ENCODE measurements at places on chromosomes 3 and 15.
A peak's percentile ranks its signal among the peaks of the same experiment; 100 is the strongest.

DNA sequence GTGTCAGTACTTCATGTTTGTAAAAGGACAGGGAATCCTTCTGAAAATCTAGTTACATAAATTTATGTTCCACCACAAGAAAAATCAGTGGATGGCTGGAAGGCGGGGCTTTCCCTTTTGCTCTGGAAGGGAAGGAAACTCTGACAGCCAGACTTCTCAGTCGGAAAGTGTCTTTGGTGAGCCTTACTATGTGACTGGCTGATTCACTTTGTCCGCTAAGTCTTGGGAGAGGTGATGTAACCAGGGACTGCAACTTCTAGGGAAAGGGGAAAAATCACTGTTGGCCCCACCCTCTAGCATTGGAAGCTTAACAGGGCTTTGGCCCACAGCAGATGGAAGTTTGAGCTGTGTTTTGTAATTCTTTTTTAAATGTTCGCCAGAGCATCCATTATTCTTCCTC lies 281.4 kb upstream of the CTDSPL start:
- peak; percentile 86 for DNase-seq

DNA sequence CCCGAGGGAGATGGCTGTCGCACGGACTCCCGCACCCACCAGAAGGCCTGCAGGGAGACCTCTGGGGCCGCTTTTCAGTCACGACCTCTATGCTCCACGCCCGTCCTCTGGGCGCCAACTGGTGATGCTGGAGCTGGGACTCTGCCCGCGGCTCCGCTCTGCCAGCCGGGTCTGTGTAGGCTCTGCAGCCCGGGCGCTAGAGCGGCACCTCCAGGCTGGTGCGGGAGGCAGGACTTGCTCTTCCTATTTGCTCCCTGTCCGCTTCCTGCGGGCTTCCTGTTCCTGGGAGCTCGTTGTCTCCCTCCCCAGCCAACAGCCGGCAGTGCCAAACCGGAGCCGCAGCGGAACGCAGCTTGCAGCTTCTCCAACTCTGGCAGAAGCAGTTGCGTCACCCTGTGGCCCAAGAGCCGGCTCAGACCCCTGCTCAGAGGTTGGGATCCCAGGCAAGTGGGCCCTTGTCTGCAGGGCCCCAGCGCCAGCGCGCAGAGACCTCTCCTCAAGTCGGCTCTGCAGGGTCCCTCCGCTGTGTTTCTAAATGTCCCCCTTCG lies 285.9 kb downstream of the XXYLT1 start:
- DNase-seq, result peak; percentile 89

DNA sequence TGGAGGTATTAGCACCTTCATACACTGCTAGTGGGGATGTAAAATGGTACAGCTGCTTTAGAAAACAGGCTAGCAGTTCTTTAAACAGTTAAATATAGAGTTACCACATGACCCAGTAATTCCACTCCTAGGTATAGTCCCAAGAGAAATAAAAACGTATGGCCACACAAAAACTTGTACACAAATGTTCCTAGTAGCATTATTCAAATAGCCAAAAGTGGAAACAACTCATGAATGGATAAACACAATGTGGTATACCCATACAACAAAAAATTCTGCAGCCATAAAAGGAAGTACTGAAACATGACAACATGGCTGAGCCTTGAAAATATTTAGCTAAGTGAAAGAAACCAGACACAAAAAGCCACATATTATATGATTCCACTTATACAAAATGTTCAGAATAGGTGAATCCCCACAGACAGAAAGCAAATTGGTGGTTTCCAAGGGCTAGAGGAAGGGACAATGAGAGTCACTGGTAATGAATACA lies 40.8 kb upstream of the KLF13 start:
- DNase-seq, result no peak

- no peak for DNase-seq
Measured at GRCh38 chr3:162738784-162739183, 1242.2 kb downstream of the OTOL1 start.

- DNase-seq, result no peak
Measured at GRCh38 chr3:67624687-67625086, 29.7 kb downstream of the SUCLG2 start.

DNA sequence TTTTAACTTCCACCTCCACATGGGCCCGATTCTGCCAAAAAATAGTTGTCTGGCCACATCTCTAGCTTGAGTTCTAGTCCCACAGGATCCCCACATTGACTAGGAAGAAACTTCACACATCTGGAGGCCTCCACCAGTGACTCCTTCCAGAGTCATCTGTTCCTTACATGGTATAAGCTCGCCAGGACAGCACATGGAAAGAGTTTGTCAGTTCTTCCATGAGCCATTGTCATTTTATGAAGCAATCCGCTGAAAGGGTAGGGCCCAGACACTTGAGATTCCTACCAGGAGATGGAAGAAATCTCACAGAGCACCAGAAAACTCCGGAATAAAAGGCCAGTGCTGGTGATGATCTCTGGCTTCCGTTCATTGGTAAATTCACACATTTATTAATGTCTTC lies 350.5 kb upstream of the ICE2 start:
- DNase-seq, result no peak

DNA sequence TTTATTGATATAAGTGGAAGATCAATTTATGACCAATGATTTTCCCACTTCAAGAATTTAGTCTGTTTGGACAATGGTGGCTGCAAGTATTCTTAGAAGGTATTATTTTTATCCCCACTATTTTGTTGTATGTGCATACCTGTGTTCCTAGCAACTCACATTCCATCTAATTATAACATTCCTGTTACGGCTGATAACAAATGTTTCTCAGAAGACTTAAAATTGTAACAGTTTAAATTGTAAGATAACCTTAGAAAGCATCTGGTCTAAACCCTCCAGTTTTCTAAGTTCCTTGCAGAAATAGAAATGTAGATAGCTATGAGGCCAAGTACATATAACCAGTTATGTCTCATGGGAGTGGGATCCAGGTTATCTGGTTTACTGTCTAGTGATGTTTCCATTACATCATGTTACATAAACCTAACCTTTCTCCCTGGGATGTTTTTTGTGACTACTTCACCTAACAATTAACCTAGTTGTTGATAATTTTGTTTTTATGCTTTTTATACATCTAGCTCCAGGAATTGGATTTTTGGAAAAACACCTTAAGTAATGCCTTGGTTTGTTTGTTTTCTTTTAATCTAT lies 11.1 kb upstream of the MFN1 start:
- no peak for DNase-seq

All from sigmoid colon (tissue), 7 donors.